Ovary (tissue), 10 donors: ENCODE measurements at places on chromosomes 2 and 18. TPM values are rescaled to one million over a fixed set of nuclear protein-coding genes. Genes with fewer than 3 reads are reported as not detected.

- peaks cover 2% of the 10 kb centered on the region for H3K4me1 ChIP-seq
- no peak overlapping the region for H3K4me3 ChIP-seq
- no peaks in the 10 kb centered on the region for H3K27me3 ChIP-seq
- H3K27ac ChIP-seq = no peak overlapping the region
- DNase-seq = no peak
Observed at GRCh38 chr2:121287956-121288355, 3.0 kb upstream of the TFCP2L1 start.

The VIT gene
- 16.0 TPM for total RNA-seq

- H3K4me1 ChIP-seq = peaks cover 8% of the 10 kb centered on the region
- H3K36me3 ChIP-seq = no peaks in the 10 kb centered on the region
- no peak overlapping the region for H3K27ac ChIP-seq
- DNase-seq = peak; percentile 68
Observed at GRCh38 chr2:235238537-235238936, 255.3 kb upstream of the AGAP1 start.

The SPATA3 gene
- total RNA-seq = not detected

The TSPYL6 gene
- not detected for total RNA-seq

GRCh38 chr2:201444746-201445465 is 6.4 kb downstream of the TRAK2 start:
- H3K4me3 ChIP-seq = no peak overlapping the region
- peaks cover 4% of the 10 kb centered on the region for H3K4me1 ChIP-seq
- DNase-seq = no peak
- no peaks in the 10 kb centered on the region for H3K27me3 ChIP-seq
- no peaks in the 10 kb centered on the region for H3K36me3 ChIP-seq

- H3K36me3 ChIP-seq = no peaks in the 10 kb centered on the region
- no peak overlapping the region for H3K27ac ChIP-seq
- H3K4me1 ChIP-seq = no peaks in the 10 kb centered on the region
- no peak for DNase-seq
- H3K27me3 ChIP-seq = no peaks in the 10 kb centered on the region
Observed at GRCh38 chr2:59791004-59791618, 762.3 kb downstream of the BCL11A start.

DNA sequence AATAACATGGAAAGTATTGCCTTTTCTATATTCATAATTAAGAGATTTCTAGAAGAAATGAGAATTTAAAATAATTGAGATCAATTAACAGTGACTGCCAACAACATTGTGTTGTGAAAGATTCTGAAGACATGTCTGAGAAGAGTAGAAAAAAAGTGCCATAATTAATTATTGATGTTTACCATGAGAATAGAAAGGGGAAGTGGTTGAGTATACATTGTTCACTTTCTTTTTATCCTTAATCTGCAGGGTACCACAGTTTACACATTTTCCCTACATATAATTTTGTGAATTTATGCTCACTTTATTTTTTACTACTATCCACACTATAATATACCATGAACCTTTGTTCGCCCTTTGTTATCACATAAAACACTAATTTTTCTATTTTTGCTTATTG is 47.1 kb upstream of the UBE2E3 start:
- no peaks in the 10 kb centered on the region for H3K36me3 ChIP-seq
- no peak for DNase-seq
- no peaks in the 10 kb centered on the region for H3K4me1 ChIP-seq
- no peak overlapping the region for H3K27ac ChIP-seq

- no peak overlapping the region for H3K4me3 ChIP-seq
- H3K36me3 ChIP-seq = no peaks in the 10 kb centered on the region
- H3K4me1 ChIP-seq = no peaks in the 10 kb centered on the region
Observed at GRCh38 chr18:27780061-27780745, 396.7 kb downstream of the CDH2 start.

The POTEI gene
- total RNA-seq = not detected

The GAD1 gene
- 0.31 TPM for total RNA-seq

GRCh38 chr2:19835781-19836281 is 66.0 kb downstream of the TTC32 start:
- no peak overlapping the region for H3K4me3 ChIP-seq
- no peaks in the 10 kb centered on the region for H3K27me3 ChIP-seq
- no peak for DNase-seq
- H3K4me1 ChIP-seq = no peaks in the 10 kb centered on the region
- no peaks in the 10 kb centered on the region for H3K36me3 ChIP-seq

DNA sequence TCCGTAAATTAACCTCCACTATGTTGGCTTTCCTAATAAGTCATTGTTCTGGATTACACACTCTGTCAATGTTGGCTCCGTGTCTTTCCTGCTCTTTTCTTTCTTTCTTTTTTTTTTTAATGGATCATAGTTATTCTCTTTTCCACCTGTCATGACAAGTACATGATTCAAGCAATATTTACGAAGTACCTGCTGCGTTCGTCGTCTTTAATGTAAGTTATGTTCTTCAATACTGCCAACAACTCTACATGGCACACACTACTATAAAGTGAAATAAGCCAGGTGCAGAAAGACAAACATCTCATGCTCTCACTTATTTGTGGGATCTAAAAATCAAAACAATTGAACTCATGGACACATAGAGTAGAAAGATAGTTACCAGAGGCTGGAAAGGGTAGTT is 239.1 kb downstream of the SCG2 start:
- no peak overlapping the region for H3K27ac ChIP-seq
- no peaks in the 10 kb centered on the region for H3K27me3 ChIP-seq
- H3K4me1 ChIP-seq = no peaks in the 10 kb centered on the region

The CRYGC gene
- not detected for total RNA-seq

- peaks cover 34% of the 10 kb centered on the region for H3K4me1 ChIP-seq
- H3K4me3 ChIP-seq = no peak overlapping the region
- DNase-seq = peak; percentile 55
Observed at GRCh38 chr2:74876081-74876886, 42.4 kb downstream of the HK2 start.

The ALK gene
- 1.7 TPM for total RNA-seq
